ENCODE measurements at places on chromosomes 16 and 17.

DNA sequence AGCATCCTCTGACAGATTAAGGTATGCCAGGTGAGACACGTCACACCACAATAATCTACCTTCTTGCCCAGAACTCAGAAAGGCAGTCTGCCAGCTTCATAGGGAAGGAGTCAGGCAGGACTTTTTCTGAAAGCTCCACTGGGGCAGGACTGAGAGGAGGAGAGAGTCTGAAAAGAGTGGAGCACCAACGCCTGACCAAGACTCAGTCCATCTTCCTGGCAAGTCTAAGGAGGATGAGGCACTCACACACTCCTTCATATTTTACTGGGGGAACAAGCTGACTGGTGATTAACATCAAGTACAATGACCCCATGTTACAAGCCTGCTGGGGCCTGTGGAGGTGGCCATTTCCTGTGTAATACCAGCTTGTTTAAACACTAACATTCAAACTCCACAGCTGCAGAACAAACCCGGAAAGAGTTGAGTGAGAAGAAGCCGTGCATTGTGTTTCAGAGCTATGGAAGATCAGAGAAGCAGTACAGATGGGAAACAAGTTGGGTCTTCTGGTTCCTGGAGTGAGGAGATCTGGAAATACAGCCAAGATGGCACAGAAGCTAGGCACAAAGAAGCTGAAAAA lies 122.4 kb downstream of the HIC1 start:
- DNase-seq, result no peak

- DNase-seq, result no peak
Observed at GRCh38 chr17:39652587-39653315, 12.4 kb upstream of the TCAP start.

DNA sequence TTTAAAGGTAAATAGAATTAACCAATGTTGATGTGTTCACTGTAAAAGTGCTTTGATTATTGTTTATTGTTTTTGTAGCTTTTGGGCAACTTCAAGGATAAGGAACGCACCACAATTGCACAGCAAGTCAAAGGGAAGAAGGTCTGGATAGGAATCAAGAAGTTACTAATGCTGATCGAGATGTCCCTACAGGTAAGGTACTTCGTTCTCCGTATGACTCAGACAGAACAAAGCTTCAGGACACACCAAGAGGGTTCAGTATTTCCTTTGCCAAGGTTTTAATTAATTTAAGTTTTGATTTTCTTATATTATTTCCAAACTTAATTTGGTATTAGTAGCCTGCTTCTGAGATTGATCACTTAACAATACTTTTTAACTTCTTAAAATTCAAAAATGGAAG lies 67.1 kb downstream of the WNT3 start:
- no peak for DNase-seq

GRCh38 chr17:27986805-27987684 lies 55.4 kb upstream of the NLK start:
- no peak for DNase-seq

DNA sequence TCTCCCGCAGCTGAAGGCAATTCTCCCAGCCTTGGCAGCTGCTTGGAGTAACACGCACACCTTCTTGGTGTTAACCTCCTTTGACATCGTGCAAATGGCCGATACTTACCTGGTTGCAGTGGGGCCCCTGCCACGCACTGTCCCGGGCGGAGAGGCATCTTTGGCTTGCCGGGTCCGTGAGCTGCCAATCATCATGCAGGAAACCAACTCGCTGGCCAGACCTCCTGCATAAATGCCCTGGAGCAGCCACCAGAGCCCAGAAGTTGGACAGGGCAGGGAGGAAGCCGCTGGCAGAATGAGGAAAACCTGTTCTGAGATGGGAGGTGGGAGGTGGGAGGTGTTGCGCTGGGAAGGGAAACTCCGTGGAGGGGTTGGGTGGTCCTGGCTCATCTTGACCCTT lies 41.7 kb upstream of the CREBBP start:
- no peak for DNase-seq

DNA sequence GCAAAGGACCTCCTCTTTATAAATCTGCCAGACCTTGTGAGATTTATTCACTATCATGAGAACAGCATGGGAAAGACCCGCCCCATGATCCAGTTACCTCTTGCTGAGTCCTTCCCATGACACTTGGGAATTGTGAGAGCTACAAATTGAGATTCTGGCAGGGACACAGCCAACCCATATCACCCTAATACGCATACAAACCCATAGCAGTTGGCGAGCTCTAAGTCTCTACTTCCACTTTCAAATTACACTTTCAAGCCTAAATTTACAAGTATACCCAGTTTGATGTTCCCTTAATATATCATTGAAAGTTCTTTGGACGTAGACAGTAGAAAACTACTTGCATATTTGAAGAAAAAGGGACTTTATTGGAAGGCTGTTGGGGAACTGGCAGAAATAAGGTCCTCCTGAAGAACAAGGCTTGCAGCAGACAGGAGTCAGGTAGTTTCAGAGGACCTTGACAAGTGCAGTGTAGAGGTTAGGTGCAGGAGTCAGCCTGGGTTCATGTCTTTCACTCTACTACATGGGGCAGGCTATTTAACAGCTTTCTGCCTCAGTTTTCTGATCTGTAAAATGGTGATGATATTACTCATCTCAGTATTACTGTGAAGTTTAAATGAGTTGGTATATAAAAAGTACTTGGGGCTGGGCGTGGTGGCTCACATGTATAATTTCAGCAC lies 107.9 kb upstream of the EEF2KMT start:
- no peak for DNase-seq

DNA sequence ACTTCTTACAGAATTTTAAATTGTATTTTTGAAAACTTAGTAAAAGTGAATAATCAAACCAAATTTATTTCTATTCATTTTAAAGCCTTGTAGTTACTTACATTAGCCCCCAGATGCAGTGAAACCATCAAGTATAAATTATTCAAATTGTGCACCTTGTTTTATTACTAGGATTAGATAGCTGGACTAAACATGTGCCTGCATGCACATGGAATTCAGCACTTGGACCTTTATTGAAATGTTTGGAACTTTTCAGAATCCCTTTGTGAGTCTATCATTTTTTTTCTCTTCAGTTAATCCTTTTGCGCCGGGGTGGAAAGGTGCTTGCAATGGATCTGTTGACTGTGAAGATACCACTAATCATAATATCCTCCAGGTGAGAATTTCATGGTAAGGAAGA lies 4.7 kb downstream of the ZPBP2 start:
- DNase-seq, result no peak

DNA sequence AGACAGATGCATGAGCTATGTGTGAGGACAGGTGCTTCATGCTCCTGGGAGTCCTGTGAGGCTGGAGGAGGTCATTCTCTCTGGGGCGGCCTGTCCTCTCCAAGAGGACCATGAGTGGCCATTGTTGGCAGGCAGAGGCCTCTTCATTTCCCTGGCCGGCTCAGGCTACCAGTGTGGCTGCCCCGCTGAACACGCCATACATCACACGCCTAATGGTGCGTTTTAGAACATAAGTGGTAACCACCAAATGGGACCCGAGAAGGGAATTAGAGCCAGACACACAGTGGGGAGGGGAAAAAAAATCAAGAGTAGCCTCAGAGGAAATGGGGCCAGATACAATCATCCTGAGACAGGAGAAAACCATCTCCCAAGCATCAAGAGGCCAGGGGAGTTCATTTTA lies 140.0 kb downstream of the SPACA3 start:
- no peak for DNase-seq

DNA sequence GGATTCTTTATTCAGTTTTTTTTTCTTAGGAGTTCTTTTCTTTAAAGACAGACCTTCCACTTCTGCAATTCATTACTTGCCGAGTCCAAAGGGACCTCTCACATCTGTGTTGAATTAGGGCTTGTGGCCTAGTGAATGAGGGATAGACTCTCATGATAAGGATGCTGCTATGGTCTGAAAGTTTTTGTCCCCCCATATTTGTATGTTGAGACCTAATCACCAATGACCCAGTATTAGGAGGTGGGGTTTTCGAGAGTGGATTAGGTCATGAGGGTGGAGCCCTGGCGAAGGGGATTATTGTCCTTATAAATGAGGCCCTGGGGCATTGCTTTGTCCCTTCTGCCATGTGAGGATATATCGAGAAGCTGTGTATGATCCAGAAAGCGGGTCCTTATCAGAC lies 9.5 kb downstream of the KRT12 start:
- no peak for DNase-seq

DNA sequence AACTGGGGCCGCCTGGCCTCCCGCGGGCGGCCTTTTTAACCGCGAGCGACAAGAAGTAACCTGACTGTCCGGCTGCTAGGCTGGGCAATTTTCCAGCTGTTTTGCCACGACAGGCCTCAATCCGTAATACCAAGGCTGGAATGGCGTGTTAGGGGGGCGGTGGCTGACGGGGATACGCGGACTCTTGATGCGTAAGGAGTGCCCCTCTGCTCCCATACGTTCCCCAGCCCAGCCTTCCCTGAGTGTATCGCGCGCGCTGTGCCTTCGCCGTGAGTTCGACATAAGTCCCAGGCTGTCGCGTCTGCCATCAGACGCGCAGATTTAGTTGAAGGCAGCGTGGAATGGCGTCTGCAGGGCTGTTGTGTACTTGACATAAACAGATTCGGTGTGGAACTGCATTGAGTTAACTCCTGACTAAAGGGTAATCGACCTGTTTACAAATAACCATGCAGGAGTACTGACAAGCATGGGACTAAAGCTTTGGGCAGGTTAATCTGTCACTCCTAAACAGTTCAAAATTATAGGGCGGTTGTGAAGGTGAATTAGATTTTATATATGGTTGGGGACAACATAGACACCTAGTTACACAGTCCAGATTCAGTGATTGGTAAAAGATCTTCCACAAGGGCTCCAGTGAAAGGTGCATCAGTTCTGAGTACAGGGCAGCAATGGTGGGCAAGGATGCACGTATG lies 16.6 kb upstream of the ERN1 start:
- DNase-seq, result no peak

GRCh38 chr16:89006036-89006752 lies 29.2 kb upstream of the CBFA2T3 start:
- DNase-seq, result no peak

- no peak for DNase-seq
Observed at GRCh38 chr17:38861399-38861843, 7.9 kb upstream of the RPL23 start.

DNA sequence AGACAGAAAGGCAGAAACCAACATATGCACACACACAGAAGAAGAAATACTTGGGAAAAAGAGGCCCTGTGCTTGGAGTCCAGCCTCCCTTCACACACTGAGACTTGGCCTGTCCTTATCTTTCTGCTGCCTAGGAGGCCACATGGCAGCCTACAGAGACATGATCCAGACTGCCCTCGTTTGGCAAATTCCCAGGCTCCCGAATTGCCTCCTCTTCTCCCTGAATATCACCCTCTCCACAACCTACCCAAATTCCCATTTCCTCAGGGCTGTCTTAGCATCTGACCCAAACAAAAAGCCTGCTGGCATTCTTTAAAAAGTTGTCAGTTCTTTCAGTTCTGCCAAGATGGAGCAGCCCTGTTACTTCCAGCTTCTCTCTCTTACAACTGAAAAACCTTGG lies 59.8 kb downstream of the DNAH17 start:
- DNase-seq, result no peak

GRCh38 chr16:70743791-70744190 lies 57.2 kb downstream of the VAC14 start:
- no peak for DNase-seq

GRCh38 chr17:13044572-13045065 lies 26.8 kb upstream of the ELAC2 start:
- DNase-seq, result no peak

GRCh38 chr16:11393366-11393765 lies 48.1 kb downstream of the RMI2 start:
- no peak for DNase-seq

DNA sequence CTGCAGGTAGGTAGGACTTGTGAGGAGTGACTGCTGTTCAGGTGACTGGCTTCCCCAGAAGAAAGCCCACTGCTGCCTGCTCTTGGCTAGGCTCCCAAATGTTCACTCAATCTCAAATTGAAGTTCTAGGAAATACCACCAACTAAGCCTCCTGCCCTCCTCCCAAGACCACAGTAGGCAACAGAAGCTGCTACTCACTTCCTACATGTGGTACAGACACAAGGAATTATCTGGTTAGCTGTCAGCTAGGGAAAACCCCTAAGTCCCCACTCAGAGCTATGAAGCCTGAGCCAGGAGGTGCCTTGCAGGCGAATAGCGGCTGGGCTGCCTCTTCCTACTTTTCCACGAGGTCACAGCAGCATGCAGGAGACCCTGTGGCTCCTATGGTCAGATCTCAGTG lies 4.9 kb downstream of the FBXO39 start:
- no peak for DNase-seq

- no peak for DNase-seq
Observed at GRCh38 chr17:38728290-38728831, 1.8 kb upstream of the CISD3 start.

GRCh38 chr16:49605536-49606254 lies 232.1 kb downstream of the C16orf78 start:
- no peak for DNase-seq

DNA sequence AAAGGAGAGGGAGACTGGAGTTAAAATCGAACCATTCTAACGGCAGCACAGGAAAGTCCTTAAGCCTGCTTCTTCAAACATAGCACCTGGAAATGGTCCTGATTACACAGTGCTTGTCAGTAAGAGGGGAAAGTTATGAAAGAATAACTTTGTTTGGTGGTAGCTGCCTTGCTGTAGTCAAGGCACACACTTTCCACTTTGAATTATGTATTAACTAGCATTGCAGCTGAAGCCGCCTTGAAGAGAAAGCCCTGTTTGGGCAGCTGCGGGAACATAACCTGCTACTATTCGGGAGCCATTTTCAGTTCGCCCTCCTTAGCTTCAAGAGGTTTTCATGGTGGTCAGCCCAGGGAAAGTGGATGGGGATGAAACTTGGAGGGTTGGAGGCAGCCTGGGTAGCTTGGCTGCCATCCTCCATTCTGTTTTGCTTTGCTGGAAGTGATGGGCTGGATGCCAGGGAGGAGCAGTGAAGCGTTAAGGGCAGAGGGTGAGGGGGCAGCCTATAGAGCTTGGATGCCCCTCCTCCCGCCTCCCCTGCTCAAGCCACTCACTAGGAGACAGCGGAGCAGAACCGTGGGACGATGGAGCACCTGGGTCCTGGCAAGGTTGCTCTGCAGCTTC lies 5.3 kb upstream of the HAS3 start:
- DNase-seq, result no peak

DNA sequence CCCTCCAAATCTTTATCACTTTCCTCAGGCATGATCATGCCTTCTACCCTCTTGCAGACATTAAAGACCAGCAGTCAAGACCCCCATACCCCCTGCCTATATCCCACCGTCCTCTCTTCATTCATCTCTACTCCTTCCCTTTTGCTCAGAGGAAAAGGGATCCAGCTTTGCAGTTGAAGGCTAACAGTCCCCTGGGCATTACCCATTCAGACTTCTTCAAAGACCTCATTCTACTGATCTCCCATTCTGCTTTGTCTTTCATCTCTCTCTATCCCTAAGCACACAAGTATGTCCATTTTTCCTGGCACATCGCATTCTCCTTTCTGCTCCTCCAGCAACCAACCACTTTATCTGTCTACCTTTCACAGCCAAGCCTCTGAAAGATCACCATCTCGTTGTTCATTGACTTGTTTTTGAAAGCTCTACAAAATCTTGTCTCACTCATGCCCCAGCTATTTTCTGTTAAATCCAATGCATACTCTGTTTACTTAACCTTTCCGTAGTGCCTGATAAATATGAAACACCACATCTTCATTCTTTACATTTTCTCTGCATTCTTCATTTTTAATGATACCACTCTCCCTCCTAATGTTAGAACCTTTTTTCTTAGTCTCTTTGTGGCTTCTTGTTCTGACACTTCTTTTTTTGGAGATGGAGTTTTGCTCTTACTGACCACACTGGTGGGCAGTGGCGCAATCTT lies 14.1 kb upstream of the LCMT1 start:
- DNase-seq, result no peak
